ENCODE measurements at places on chromosomes 1 and 21.

DNA sequence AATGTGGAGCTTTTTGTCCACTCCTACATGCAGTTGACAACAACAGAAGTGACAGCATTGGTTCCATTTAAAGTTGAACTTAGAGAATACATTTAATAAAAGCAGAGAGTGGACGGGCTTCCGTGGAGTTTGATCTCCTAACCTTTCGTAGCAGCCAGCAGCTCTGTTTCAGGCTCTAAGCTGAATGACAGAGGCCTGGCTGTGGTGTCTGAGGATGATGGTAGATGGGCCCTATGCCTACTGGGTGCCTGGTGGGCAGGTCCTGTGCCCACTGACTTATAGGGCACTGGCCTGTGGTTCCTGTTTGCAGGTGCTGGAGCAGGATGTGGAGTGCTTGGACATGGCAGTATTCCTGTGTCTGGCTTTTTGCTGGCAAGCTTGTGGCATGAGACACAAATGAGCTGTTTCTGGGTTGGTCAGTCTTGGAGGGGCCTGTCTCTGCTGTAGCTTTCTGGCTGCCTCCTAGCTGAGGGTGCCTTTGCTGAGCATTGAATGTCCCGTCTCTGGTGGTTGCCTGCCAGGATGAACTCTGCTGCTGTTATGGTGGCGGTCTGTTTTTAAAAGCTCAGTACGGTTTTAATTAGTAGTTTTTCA is 54.6 kb downstream of the PRDM2 start:
- DNase-seq: no peak

GRCh38 chr1:156475568-156476500 is 24.7 kb downstream of the MEF2D start:
- no peak for DNase-seq

GRCh38 chr1:33367485-33368405 is 46.8 kb upstream of the A3GALT2 start:
- peak; percentile 76 for DNase-seq

- DNase-seq: no peak
These were observed 17.9 kb downstream of the SDC3 start for GRCh38 chr1:30890502-30891226.

- no peak for DNase-seq
These were observed 78.7 kb downstream of the RGL1 start for GRCh38 chr1:183883623-183884022.

GRCh38 chr1:107762751-107763390 is 202.1 kb downstream of the VAV3 start:
- DNase-seq: no peak
